ENCODE measurements at places on chromosomes 7 and 10. TPM values are rescaled to one million over a fixed set of nuclear protein-coding genes. Genes with fewer than 3 reads are reported as not detected.

DNA sequence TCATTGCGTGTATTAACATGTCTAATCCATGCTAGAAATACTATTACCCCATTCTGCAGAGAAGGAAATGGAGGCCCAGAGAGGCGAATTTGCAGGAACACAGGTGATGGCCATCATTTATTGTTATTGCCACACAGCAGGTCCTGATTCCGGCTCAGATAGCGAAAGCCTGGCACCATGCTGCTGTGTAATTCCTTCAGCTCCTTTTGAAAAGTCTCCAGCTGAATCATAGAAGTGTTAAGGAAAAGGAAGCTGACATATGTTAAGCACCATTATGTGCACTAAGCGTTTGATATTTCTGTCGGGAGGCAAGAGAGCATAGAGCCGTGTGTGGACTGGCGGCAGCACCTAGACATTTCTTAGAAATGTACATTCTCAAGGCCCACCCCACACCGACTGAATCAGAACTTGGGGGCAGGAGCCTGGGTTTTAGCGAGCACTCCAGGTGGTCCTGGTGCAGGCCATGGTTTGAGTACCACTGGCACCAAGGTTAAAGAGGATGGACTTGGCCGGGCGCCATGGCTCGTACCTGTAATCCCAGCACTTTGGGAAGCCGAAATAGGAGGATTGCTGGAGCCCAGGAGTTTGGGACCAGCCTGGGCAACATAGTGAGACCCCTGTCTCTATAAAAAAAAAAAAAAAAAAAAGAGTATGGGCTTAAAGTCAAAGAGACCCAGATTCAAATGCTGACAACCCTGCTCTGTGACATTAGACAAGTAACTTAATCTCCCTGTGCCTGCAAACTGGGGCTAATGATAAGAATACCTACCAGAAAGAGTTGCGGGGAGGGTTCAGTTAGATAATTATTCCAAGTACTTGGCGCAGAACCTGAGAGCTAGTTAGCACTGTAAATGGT lies 52.2 kb downstream of the UNC5B start:
- no peak for DNase-seq

- no peak for DNase-seq
Measured at GRCh38 chr10:121741248-121741792, 143.1 kb upstream of the FGFR2 start.

- DNase-seq = no peak
Measured at GRCh38 chr7:121579639-121580038, 183.5 kb upstream of the FAM3C start.

Gene CACNA2D1
- 4.8 TPM for polyA plus RNA-seq

Gene SVOPL
- polyA plus RNA-seq = not detected

Gene UPK3B
- not detected for polyA plus RNA-seq

GRCh38 chr10:113473011-113473410 lies 79.8 kb upstream of the HABP2 start:
- no peak for DNase-seq

DNA sequence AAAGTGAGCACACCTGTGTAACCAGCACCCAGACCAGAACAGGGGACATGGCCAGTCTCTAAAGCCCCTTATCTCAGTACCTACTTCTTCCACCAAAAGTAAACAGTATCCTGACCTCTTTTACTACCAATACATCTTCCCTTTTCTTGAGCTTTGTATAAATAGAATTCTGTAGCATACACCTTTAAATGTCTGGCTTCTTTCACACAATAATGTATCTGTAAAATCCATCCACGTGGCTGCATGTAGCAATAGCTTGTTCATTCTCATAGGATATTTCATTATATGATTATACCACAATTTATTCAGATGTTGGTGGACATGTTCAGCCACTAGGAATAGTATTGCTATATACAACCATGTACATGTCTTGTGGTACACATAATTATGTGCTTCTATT lies 40.6 kb downstream of the BTBD16 start:
- DNase-seq = no peak

Gene CRTAC1
- 0.05 TPM for polyA plus RNA-seq

DNA sequence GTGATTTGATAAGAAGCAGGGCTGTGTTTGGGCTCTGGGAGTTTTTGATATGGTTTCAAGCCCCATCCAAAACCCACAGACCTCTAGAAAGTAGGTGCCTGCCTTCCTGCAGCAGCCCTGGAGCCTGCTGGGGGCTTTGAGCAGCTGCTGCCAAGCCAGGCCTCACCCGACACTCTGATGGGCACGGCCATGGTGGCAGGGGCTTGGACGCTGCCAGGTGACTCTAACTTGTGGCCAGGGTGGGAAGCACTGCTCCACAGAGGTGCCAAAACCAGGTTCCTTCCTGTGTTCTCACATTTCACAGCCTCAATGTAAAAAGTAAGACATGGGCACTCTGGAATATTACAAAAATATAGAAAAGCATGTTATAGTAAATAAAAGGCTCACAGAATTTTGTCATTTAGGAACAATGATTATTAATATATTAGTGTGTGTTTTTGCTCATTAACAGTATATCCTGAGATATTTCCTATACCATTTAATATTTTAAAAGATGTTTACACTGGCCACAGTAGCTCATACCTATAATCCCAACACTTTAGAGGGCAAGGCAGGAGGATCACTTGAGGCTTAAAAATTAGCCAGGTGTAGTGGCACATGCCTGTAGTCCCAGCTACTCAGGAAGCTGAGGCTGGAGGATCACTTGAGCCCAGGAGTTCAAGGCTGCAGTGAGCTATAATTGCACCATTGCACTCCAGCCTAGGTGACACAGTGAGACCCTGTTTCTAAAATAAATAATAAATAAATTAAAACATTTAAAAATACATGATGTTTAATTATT lies 95.1 kb downstream of the EGFR start:
- DNase-seq = no peak

DNA sequence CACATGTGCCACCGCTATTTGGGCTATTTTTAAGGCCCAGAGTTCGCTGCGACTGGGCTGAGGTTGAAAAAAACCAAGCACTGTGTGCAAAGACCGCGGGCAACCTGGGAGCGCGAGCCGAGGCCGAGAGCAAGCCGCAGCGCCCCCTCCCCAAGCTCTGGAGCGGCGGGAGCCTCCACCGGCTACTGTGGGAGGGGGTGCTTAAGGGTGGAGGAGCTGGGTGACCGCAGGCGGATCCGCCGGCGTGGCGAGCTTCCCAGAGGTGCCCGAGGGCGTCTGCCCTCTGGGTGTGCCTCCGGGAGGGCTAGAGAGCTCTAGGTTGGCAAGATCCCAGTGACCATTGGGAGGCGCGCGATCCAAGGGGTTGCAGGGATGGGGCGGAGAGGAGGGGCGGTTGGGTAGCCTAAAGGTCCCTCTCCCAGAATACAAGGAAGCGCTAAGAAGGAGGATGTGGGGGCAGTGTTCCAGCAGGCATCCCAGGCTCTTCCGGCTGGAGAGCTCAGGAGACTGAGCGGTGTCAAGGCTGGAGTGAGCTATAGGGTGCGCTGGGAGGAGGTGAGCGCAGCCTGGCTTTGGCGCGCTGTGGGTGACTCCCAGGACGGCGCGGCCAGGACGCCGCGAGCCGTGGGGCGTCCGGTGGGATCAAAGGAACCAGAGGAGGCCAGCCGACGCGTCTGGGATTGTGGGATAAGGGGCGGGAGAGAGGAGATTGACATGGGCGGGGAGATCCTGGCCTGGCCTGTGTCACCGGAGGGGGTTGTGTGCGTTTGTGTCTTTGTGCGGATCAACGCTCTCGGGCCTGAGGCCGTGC lies 8.0 kb downstream of the DLX5 start:
- peak; percentile 89 for DNase-seq

Data from SK-N-SH (cell line).